T1000 (cell line): ENCODE measurements at places on chromosomes 7 and 10.

GRCh38 chr10:104734433-104734832, 93.3 kb downstream of the SORCS3 start:
- no peak for DNase-seq

- DNase-seq: no peak
Observed at GRCh38 chr7:125278318-125278717, 348.7 kb upstream of the POT1 start.

DNA sequence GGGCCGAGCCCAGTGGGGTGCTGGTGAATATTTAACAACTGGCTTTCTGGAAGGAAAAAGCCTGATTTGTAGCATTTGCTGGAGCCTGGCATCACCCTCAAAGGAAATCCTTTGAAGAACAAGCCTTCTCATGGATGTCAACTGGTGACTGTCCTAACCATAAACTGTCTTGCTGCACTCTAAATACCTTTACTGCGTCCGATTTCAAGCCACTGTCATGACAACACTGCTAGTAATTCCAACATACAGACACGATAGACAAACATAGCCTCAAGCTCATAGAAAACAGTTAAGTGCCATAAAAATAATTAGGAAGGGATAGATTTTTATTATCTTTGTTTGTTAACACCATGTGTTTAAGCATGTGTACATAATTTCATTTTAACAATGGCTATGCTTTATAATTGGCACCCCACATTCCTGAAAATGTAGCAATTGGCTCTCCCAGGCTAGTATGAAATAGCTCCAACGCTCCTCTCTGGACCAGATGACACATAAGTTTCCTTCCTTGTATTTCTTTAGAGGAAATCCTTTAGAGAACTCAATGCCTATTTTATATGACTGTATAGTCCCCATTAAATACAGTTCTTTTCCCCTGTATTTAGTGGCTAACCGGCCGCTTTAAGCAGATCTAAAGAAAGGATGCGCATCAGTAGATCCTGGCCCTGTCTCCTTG, 273.4 kb downstream of the PRPF18 start:
- DNase-seq: no peak

GRCh38 chr10:123972481-123973401, 81.1 kb upstream of the CPXM2 start:
- DNase-seq: no peak
